Subcutaneous preadipocyte (primary cell): ENCODE measurements at places on chromosomes 1 and 21. TPM values are rescaled to one million over a fixed set of nuclear protein-coding genes. Genes with fewer than 3 reads are reported as not detected.

Gene PCP4L1
- not detected in 2 replicates for total RNA-seq

Gene EFNA3
- total RNA-seq, result 0.39 and 0.73 TPM in 2 replicates

Gene NOTCH2
- 219 and 271 TPM in 2 replicates for total RNA-seq

Gene UBASH3A
- total RNA-seq, result not detected in 2 replicates

Gene FCRL5
- total RNA-seq, result not detected in 2 replicates

Gene KCND3
- total RNA-seq, result under 0.01 and 0.37 TPM in 2 replicates

Gene LRRC42
- total RNA-seq, result 29.3 and 30.9 TPM in 2 replicates

Gene THEM5
- not detected in 2 replicates for total RNA-seq

Gene ECM1
- 23.9 and 26.8 TPM in 2 replicates for total RNA-seq

Gene PTPRC
- not detected in 2 replicates for total RNA-seq

Gene FCRL2
- not detected in 2 replicates for total RNA-seq

Gene AIDA
- total RNA-seq, result 42.4 and 45.2 TPM in 2 replicates

Gene DAB1
- total RNA-seq, result not detected in 2 replicates

Gene SETDB1
- 32.7 and 35.8 TPM in 2 replicates for total RNA-seq

Gene ADAM30
- total RNA-seq, result not detected in 2 replicates

Gene EPB41
- 9.0 and 10.3 TPM in 2 replicates for total RNA-seq

Gene TFB2M
- 18.0 and 25.4 TPM in 2 replicates for total RNA-seq

Gene CRABP2
- 27.2 and 45.6 TPM in 2 replicates for total RNA-seq
